ENCODE measurements at places on chromosomes 7 and 10.

DNA sequence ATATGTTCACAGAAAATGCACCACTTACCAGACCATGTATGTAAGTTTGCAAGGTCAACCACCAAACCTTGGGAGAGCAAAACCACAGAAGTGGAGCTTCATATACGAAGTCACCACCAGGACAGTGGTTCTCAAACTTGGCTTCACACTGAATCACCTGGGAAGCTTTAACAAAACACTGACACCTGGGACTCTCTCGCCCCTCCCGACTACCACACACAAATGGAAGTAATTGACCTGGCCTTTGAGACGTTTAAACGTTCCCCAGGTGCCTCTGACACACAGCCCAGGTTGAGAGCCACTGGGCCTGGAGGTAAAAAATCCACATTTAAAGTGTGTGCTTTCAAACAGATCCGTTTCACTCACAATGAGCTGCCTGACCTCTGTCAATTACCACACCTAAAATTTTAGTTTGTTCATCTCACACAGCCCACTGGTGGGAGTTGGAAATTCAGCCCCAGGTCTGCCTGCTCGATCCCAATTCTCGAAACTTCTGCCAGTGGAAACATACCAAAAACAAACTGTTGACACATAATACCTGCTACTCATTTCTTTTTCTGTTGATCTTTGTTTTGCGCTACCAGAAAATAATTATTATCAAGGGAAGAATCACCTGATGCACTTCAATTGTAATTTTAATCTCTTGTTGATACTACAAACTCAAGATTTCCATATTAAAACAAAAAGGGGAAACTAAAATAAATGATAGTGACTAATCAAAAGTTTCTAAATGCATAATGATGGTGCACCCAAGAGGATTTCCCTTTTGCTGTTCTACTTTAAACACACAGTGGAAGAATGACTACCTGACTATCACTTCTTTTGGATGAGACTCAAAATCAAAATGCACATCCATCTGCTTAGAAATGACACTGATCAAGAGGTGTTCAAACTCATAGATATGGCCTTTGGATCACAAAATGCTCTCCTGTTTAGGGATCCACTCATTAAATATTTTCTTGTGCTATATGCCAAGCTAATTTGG lies 26.6 kb downstream of the CDNF start:
- DNase-seq = no peak

DNA sequence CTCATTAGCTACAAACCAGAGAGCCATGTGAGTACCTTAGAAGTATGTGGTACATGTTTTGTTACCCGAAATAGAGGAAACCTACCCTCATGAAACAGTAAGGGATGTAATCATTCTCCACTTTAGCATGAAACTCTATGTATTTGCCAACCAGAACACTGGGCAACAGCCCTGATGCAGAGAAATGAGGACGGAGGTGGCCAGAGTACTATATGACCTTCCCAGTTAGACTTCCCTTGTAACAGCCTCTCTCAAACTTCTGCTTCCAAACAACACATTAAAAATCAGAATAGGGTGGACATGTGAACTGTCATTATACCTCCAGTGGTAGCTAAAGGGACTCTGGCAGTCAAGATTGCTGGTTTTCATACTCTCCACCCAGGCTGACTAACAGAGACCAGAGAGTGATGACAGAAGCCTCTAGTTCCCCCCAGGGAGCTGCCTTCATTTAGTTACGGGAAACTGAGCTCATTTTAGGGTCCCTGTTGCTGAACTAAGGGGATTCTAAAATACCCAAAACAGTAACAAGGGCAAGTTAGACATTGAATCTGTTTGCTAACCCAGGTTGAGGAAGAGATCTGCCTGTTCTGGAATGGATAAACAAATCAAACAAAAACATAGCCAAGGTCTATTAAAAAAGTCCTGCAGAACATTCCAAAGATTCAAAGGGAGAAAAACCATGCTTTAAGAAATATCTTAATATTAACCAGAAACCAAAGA lies 83.1 kb downstream of the VPS41 start:
- DNase-seq = no peak

DNA sequence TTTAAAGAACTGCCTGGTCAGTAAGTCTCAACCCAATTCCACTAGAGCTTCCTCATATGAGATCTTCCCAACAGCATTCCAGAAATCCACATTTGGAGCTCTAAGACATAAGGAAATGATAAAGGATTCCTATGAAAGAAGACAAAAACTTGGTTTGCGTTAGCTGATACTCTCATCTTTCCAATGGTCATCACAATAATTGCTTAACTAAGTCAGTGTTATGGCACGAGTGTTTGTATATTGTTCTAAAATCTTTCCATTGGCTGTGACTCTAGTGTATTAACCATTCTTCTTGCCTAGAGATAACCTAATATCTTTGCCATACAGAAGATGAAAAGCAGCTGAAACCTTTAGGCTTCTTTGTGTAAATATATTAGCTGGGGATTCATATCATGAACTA lies 289.0 kb downstream of the SNX13 start:
- no peak for DNase-seq

DNA sequence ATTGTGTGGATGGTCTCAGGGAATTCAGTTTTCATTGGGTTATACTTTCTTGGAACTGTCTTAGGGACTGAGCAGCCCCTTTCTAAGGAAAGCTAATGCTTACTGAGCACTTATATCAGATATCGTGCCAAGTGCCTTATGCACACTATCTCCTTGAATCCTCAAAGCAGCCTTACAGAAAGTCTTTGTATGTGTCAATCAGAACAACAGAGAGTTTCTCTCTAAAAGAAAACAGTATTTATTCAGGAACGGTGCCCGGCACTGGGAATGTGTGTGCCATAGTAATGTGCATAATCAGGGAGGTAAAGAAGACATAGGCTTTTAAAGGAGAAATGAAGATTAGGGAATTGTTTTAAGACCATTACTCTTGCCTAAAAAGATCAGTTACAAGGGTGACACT lies 17.3 kb downstream of the ANTXRL start:
- DNase-seq = no peak

- no peak for DNase-seq
These were observed 93.1 kb upstream of the IKZF1 start for GRCh38 chr7:50211130-50212015.

GRCh38 chr7:157892751-157893523 lies 556.1 kb downstream of the DNAJB6 start:
- no peak for DNase-seq

- no peak for DNase-seq
These were observed 7.7 kb downstream of the CALHM2 start for GRCh38 chr10:103444478-103444877.

GRCh38 chr7:138186951-138187351 lies 110.7 kb downstream of the AKR1D1 start:
- no peak for DNase-seq
